Esophagus muscularis mucosa (tissue), 4 donors: ENCODE measurements at places on chromosomes 5 and 9. TPM values are rescaled to one million over a fixed set of nuclear protein-coding genes. Genes with fewer than 3 reads are reported as not detected.

DNA sequence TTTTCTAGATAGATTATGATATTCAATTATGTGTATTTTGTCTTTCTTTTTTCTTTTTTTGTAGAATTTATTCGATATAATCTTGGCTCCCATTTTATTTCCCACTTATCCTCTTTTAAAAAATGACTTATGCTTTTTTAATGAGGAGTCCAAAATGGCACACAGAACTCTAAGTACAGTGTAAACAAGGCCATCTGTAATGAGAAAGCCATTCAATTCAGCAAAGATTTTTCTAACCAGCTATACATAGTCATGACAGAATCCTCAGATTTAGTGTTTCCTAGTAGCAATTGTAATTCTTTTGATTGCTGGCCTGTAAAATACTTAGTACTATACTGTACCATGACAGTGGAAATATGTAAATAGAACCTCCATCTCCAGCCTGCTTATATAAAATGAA lies 651.4 kb downstream of the RAB3C start:
- no peaks in the 10 kb centered on the region for H3K36me3 ChIP-seq
- H3K4me1 ChIP-seq = peaks cover 7% of the 10 kb centered on the region
- H3K4me3 ChIP-seq = no peak overlapping the region
- no peaks in the 10 kb centered on the region for H3K27me3 ChIP-seq
- H3K27ac ChIP-seq = no peak overlapping the region

DNA sequence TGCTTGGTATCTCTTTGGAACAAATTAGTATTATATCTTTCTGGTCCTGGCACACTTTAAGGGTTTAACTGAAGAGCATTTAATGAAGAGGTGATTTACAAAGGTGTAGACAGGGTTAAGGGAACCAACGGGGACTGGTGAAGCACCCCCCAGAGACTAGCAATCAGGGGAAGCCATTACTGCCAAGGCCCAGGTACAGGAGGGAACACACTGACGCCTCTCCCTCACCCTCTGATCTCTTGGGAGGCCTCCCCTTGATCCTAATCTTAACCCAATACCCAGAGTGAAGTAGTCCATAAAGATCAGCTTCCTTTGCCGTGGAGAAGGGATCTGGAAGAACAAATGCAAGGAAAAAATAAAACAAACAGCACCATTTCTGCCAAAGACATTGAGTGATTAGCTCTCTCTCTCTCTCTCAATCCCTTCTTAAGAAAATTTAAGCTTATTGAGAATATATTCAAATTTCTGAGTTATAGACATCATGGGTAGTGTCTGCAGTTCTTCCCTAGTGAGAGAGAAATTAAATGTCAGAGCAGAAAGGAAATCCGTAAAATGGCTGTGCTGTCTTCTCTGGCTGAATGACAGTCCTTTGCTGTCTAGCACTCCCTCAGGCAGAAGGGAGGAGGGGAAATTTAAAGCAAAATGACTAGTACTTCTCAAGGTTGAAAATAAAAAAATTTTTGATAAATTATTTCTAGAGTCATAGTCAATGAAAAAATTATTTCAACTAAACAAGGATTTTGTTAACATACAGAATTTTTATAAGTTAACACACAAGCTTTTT lies 20.0 kb downstream of the F2R start:
- H3K27me3 ChIP-seq = no peaks in the 10 kb centered on the region
- DNase-seq = no peak
- no peak overlapping the region for H3K27ac ChIP-seq
- no peaks in the 10 kb centered on the region for H3K4me1 ChIP-seq

- H3K4me1 ChIP-seq = no peaks in the 10 kb centered on the region
- no peak for DNase-seq
- no peaks in the 10 kb centered on the region for H3K36me3 ChIP-seq
- H3K4me3 ChIP-seq = no peak overlapping the region
- no peak overlapping the region for H3K27ac ChIP-seq
Observed at GRCh38 chr5:178404987-178405386, 172.4 kb upstream of the PHYKPL start.

DNA sequence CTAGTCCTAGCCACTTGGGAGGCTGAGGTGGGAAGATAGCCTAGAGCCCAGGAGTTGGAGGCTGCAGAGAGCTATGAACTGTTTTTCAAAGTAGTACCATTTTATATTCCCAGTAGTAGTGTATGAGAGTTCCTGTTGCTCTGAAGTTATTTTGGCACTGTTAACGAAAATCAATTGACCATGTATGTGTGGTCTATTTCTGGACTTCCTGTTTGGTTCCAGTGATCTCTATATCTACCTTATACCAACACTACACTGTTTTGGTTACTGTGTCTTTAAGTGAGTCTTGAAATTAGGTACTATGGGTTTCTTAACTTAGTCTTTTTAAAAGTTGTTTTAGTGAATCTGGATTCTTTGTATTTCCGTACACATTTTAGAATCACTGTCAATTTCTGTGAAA lies 13.6 kb downstream of the SLF1 start:
- H3K4me1 ChIP-seq = no peaks in the 10 kb centered on the region
- H3K4me3 ChIP-seq = no peak overlapping the region
- H3K27ac ChIP-seq = no peak overlapping the region

DNA sequence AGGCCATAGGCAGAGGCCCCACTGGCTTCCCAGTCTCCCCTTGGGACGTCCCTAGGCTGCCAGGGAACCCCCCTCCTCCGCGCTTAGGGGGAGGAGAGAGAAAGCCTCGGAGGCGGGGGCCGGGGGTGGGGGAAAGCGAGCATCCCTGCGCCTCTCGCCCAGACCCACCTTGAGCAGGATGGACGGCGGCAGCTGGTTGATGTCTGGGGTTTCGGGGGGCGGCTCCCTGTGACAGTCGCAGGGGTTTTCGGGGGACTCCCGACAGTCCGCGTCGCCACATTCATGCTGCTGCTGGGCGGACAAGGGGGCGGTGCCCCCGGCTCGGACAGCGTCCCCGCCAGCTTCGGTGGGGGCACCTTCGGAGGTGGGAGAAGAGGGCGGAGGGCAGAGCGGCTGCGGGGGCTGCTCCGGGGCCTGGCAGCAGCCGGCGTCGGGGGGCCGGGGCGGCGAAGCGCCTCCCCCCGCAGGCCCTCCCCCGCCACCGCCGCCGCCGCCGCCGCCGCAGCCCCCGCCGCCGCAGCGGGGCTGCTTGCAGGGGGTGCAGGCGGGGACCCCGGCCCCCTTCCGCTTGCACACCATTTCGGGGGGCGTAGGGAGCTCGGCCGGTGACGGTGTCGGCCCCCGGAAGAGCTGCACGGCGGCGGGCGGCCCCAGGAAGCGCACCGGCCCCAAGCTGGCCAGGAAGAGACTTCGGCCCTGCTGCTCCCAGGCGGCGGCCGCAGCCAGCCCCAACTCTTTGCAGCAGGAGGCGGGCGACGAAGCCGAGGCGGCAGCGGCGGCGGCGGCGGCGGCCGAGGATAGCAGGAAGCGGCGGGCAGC lies 1.2 kb downstream of the FBXL17 start:
- peak overlapping the region; percentile 74 for H3K4me3 ChIP-seq
- peak overlapping the region; percentile 99 for H3K27ac ChIP-seq
- H3K4me1 ChIP-seq = peaks cover 29% of the 10 kb centered on the region

DNA sequence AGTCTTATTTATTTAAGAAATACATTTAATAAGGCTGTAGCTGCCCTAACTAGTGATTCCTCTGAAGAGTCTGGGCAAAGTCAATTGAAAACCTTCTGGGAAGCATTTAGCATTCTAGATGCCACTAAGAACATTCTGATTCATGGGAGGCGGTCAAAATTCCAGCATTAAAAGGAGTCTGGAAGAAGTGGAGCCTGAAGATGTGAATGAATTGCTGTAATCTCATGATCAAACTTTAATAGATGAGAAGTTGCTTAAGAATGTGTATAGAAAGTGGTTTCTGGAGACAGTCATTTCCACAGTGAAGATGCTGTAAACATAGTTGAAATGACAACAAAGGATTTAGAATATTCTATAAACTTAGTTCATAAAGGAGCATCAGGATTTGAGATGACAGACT lies 61.4 kb downstream of the WDR41 start:
- peaks cover 16% of the 10 kb centered on the region for H3K36me3 ChIP-seq
- peaks cover 29% of the 10 kb centered on the region for H3K4me1 ChIP-seq
- no peaks in the 10 kb centered on the region for H3K27me3 ChIP-seq
- DNase-seq = no peak
- H3K27ac ChIP-seq = no peak overlapping the region

- no peak overlapping the region for H3K4me3 ChIP-seq
- H3K27ac ChIP-seq = no peak overlapping the region
- H3K4me1 ChIP-seq = no peaks in the 10 kb centered on the region
- H3K36me3 ChIP-seq = no peaks in the 10 kb centered on the region
Observed at GRCh38 chr9:115606838-115607237, 488.9 kb upstream of the TNC start.

DNA sequence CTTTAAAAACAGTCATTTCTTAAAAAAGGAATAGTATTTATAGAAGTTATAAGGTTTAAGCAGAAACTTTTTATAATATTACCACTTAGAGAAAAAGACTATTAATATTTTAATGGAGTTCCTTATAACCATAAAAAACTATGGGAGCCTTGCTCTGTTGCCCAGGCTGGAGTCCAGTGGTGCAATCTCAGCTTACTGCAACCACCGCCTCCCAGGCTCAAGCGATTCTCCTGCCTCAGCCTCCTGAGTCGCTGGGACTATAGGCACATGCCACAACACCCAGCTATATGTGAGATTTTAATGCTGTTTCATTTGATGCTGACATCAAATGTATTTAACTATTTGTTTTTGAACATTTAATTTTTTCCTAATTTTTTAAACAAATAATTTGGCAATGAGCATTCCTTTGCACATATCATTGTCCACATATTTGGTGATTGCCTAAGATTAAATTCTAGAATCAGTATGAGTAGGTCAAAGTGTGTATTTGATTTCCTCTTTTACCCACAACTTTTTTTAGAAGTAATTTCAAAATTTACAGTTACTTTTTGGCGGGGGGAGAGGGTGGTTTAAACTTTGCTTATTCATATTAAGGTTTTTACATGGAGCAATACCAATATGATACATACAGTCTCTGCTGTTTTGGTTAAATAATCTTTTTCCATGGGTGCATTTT lies 235.5 kb downstream of the ARHGEF28 start:
- H3K36me3 ChIP-seq = peaks cover 12% of the 10 kb centered on the region
- DNase-seq = no peak
- H3K4me1 ChIP-seq = no peaks in the 10 kb centered on the region
- no peak overlapping the region for H3K27ac ChIP-seq

DNA sequence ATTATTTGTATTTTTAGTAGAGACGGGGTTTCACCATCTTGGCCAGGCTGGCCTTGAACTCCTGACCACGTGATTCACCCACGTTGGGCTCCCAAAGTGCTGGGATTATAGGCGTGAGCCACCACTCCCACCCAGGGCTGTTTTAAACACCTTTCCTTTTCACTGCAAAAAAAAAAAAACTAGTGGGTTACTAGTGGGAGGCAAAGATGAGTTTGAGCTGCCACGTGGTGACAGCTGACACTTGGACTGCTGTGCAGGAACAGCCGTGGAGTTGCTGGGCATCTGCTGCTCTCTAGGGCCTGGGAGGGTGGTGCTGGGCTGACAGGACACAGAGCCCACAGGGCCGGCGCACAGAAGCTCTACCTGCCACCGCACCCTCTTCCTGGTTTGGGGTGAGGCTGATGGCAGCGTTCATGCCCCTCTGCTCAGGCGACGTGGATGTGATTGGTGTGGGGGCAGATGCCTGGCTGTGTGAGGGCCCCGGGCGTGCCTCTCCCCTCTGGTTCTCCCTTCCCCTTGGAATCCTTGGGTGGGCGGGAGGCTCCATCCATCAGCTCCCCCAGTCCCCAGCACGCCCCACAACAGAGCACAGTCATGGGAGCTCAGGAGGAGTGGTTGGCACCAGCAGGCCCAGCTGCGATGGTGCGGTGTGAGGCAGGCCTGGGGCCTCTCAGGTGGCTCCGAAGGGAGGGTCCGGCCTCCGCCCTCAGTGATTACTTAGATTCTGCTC lies 16.9 kb downstream of the RABL6 start:
- peaks cover 10% of the 10 kb centered on the region for H3K4me1 ChIP-seq
- H3K4me3 ChIP-seq = no peak overlapping the region
- H3K27ac ChIP-seq = no peak overlapping the region
- no peak for DNase-seq
- H3K27me3 ChIP-seq = no peaks in the 10 kb centered on the region

GRCh38 chr5:132747616-132748440 lies 602 bp downstream of the CCNI2 start:
- H3K4me1 ChIP-seq = peaks cover 13% of the 10 kb centered on the region
- peak overlapping the region; percentile 49 for H3K4me3 ChIP-seq
- H3K27me3 ChIP-seq = peaks cover 25% of the 10 kb centered on the region
- no peak overlapping the region for H3K27ac ChIP-seq
- H3K36me3 ChIP-seq = peaks cover 7% of the 10 kb centered on the region
- DNase-seq = peak; percentile 75

DNA sequence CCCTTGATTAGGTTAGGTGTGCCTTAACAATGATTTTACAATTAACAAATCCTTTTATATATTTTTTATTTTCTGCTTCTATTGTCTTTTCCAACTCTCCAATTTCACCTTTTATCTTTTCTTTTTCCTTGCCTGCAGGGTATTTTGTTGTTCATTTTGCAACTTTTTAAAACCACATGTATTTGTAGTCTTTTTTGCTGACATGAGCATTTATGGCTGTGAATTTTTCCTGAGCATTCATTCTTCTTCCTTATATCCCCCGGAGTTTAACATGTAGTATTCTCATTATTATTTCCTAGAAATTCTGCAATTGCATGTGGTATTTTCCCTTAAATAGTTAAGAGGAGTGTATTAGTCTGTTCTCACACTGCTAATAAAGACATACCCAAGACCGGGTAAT lies 41.6 kb downstream of the FAM81B start:
- no peaks in the 10 kb centered on the region for H3K4me1 ChIP-seq
- no peak overlapping the region for H3K4me3 ChIP-seq
- no peaks in the 10 kb centered on the region for H3K27me3 ChIP-seq
- H3K36me3 ChIP-seq = no peaks in the 10 kb centered on the region

GRCh38 chr5:135223891-135224625 lies 175.0 kb downstream of the MACROH2A1 start:
- H3K36me3 ChIP-seq = no peaks in the 10 kb centered on the region
- no peak overlapping the region for H3K4me3 ChIP-seq
- H3K27me3 ChIP-seq = no peaks in the 10 kb centered on the region
- no peaks in the 10 kb centered on the region for H3K4me1 ChIP-seq

Gene SH2D3C
- 5.0 TPM for total RNA-seq

Gene SEPTIN8
- total RNA-seq = 26.7 TPM

Gene SHISAL2B
- not detected for total RNA-seq

Gene LCN2
- not detected for total RNA-seq
